ENCODE measurements at places on chromosomes 3 and 15.
A peak's percentile ranks its signal among the peaks of the same experiment; 100 is the strongest.

GRCh38 chr3:7484636-7485035, 623.7 kb downstream of the GRM7 start:
- DNase-seq, result no peak

GRCh38 chr15:72173864-72174550, 23.6 kb downstream of the GRAMD2A start:
- no peak for DNase-seq

GRCh38 chr3:66259566-66260255, 38.9 kb downstream of the SLC25A26 start:
- no peak for DNase-seq

DNA sequence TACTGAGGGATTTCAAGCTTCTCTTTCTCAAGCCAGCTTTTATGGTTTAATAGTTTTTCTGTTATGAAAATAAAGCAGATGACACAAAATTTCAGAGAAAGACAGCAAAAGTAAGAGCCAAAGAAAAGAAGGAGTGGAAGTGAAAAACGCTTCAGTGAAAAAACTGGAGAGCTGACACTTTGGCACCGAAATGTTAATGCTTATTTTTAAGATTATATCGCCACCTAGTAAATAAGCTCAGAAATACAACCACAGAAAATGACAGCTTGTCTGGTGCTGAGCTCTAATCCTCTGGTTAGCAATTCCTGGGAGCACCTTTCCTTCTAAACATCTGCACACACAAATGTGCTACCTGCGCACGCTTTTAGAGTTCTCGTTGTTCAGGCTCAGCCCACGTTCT, 101.6 kb downstream of the ZPLD1 start:
- peak; percentile 36 for DNase-seq

GRCh38 chr3:176798680-176799079, 398.6 kb downstream of the TBL1XR1 start:
- no peak for DNase-seq

- no peak for DNase-seq
Observed at GRCh38 chr3:60000311-60001105, 950.7 kb upstream of the CFAP20DC start.

DNA sequence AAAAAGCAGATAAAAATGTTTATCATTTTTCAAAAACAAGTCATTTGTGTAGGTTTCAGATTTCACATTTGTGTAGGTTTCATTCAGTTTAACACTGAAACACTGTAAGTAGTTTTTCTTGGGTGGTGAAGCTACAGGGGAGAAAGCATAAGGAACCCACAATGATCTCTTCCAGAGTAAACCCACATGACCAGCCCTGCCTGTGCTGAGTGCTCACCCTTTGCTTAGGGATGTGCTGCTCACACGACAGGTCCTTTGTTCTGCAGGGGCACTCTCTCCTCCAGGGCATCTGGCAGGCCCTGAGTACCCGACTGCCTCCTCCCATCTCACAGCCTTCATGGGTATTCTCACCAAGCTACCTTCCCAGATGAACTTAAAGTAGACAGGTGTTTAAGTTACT, 28.9 kb downstream of the ZXDC start:
- no peak for DNase-seq

GRCh38 chr15:38053205-38053604, 118.8 kb downstream of the TMCO5A start:
- no peak for DNase-seq

GRCh38 chr15:99564221-99565048, 1.3 kb upstream of the MEF2A start:
- peak; percentile 69 for DNase-seq

DNA sequence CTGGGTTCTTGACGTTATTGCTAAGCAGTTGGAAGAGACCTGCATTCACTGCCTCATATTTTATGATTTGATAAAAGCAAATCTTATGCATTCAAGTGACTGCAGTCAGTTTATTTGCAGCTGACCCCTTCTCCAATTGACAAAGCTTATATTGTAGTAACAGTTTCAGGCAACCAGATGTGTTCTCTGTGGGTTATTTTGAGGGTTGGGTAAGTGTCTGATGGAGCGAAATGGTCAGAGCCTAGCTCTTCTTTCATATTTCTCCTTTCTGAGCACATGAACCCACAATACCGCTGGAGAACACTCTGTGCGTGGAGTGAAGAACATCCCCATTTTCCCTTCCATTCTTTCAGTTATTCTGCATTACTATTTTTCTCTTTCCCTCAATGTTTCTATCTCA, 125.8 kb upstream of the KCNH8 start:
- DNase-seq, result no peak

GRCh38 chr3:13621381-13622221, 72.7 kb downstream of the FBLN2 start:
- no peak for DNase-seq

DNA sequence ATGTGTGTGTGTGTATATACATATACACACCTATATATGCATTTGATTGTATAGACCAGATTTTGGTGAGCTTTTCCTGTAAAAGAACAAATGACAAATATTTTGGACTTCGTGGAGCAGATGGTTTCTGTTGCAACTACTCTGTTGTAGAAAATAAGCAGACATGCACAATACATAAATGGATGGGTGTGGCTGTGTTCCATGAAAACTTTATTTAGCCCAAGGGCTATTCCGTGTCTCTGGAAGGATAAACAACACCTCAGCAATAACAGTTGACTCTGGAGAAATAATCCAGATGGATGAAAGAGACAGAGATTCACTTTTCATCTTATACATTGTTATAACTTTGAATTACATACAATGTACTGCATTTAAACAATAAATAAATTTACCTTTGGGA, 441.4 kb downstream of the CNTN3 start:
- DNase-seq, result no peak

DNA sequence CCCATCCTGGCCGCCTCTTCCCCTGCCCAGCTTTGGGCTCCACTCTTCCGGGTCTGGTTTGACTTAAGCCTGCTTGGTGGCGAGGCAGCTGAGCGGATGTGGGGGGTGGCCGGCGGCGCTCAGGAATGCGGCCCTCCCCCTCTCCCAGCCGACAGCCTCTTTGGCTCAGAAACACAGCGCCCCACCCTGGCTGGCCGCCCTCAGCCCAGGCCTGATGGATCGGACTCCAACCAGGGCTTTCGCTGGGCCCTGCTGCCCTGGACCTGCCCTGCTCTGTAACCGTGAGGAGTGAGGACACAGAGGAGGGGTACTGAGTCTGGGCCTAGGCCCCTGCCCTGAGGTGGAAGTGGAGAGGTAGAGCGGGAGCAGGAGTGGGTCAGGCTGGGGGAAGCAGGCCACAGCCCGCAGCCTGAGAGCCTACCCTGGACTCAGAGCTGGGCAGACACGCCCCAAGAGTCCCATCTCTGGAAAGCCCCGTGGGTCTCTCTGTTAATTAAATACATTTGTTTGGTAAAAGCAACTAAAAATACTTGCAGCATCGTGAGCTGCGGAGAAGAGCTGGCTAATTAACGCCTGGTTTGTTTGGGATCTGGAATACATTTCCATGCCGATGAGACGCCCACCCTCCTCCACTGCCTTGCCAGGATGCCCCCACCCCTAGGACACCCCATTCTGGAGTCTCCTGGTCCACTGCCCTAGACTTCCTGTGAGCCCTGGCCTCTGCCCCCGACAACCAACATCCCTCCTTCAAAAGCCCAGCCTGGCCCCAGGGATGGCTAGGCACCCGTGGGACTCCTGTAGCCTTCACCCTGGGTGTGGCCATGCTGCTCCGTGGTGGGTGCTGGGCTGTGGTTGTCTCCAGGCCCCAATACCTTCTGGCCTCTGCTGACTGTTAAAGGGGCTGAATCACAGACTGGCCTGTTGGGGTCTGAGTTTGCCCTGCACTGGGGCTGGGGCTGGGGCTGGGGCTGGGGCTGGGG, 19.6 kb downstream of the PLXNA1 start:
- DNase-seq, result peak; percentile 43

GRCh38 chr3:10955711-10956453, 36.7 kb upstream of the SLC6A1 start:
- no peak for DNase-seq

DNA sequence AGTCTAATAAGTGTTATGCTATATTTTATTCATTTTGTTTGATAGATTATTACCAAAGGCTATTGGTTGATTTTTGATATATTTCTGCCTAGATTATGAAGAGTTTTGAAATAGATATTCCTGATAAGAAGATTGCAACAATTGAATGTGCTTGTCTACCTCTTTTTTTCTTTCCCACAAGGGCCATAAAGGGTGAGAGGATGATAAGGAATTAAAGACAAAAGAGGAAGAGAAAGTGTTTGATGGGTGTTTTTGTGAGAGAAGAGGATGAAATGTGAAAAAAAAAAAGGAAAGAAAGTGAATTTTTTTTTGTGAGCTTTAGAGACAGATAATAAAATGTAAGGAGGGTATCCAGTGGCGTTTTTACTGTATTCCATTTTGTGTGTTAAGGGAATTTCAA, 244.4 kb downstream of the CHST2 start:
- peak; percentile 48 for DNase-seq

DNA sequence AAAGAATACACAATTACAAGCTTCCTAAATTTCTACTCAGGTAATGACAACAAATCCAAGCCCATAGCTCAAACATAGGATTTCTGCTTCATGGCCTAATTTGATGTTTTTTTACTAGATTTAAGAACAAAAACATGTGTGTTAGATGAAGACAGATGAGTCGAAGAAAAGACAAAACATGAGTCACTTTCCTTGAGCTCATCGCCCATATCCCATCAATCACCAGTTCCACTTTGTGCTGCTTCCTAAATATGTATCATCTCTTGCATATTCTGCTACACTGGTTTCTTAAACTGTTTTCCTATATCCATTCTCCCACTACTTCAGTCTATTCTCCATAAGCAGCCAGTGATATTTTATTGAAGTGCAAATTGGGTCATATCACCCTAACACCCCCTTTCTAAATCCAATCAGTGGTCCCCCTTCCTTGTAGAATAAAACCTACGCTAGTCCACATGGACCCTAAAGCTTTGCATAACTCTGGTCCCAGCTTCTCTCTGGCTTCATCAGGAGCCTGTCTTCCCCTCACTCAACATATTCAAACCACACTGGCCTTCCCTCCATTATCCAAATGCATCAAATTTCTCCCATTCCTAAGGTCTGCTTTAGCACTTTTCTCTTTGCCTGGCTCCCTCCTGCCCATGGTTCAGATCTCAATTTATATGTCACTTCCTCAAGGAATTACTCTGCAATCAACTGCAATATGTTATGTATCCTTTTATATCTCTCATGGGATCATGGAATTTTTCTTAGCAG, 1033.9 kb downstream of the FHIT start:
- DNase-seq, result no peak

- peak; percentile 99 for DNase-seq
Observed at GRCh38 chr15:94206463-94207167, 24.7 kb upstream of the MCTP2 start.

DNA sequence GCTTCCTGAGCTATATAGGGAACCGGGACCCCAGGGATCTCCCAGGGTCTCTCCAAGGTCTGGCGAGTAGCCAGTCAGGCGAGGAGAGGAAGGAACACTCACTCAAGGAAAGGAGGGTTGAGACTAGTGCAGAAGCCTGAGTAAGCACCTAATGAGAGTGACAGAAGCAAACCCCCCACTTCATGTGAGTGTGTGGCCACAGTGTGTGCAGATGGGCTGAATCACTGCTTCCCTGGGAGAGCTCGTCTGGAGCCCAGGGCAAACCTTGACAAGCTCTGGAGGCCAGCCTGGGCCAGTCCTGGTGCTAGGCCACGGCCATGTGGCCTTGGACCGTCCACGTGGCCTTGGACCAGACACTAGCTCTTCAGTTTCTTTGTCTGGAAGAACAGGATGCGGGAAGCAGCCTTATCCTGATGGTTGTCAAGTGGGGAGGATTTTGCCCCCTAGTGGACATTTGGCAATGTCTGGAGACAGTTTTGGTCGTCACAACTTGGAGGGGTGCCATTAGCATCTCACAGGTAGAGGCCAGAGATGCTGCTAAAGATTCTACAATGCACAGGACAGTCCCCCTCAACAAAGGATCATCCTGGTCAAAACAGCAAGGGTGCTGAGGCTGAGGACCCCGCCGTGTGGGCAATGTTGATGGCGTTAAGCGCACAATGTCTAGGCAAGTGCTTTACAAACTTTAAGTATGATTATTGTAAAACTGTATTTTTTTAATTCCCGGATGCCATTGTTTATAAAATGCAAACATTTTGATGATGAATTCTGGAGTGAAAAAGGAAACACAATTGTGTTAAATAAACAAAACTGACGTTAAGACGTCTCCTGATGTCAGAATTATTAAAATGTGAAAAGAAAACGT, 34.8 kb upstream of the CTSH start:
- DNase-seq, result peak; percentile 69

DNA sequence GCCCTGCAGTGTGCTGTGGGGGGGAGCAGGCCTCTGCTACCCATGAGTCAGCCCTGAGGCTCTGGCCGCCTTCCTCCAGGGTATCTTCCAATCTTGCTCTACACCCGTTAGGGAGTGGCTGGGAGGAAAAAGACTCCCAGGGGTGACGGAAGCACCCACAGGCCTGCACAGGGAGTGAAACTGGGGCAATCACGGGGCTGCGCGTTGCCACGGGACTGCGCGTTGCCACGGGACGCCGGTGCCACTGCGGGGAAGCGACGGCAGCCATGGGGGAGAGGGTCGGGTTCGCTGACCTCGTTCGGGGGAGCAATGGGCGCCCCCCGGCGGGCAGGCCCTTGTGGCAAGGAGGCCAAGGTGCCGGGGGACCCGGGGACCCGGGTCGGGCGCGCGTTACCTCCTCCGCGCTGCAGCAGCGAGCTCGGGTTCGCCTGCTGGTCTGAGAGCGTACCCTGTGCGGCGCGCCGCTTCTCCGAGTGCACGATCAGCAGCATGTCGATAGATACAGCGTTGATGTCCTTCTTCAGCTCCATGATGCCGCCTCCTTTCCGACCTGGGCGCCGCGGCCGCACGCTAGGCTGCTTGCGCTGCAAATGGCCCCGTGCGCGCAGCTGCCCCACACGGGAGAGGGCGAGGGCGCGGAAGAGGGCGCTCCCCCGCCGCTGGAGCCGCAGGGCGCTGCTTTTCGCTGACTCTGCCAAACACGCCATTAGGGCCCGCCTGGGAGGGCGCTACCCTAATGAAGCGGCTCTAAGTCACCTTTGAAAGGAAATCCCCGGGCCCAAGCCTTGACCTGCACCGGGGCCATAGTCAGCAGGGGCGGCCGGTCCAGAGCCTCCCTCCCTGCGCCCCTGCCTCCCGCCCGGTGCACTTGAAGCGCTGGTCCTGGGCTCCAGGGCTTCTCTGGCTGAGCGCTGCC, at the start of gene KY:
Gene KY (minus strand): TSS at position 592 of the 916 bp plus-strand sequence. CDS start 62 bp downstream, at position 530.
- DNase-seq, result peak; percentile 84

- no peak for DNase-seq
Observed at GRCh38 chr3:159007331-159007730, 205.5 kb downstream of the MFSD1 start.

DNA sequence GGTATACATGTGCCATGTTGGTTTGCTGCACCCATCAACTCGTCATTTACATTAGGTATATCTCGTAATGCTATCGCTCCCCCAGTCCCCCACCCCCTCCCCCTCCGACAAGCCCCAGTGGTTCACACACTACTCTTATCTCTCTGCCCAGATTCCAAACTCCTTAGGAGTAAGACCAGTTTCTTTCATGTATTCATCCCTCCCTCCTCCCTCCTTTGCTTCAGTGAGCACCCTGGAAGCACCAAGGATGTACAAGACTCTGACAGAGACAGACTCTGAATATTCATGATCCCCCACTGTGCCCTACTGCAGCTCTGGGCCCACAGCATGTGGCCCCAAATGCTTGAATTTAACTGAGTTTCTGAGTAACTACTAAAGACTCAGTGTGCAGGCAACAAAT, 113.8 kb upstream of the RAD18 start:
- no peak for DNase-seq

- no peak for DNase-seq
Observed at GRCh38 chr3:192830291-192831110, 87.2 kb downstream of the MB21D2 start.

- peak; percentile 47 for DNase-seq
Observed at GRCh38 chr3:193665370-193665989, 72.5 kb downstream of the OPA1 start.

GRCh38 chr3:88291486-88291885, 141.7 kb downstream of the C3orf38 start:
- no peak for DNase-seq

All from NB4 (cell line).